Activated gamma-delta T cell treated with anti-CD3 and anti-CD28 coated beads, Interleukin-2, amount 50 U/mL, for 16 hours (primary cell): ENCODE measurements at places on chromosomes 7 and 10.

DNA sequence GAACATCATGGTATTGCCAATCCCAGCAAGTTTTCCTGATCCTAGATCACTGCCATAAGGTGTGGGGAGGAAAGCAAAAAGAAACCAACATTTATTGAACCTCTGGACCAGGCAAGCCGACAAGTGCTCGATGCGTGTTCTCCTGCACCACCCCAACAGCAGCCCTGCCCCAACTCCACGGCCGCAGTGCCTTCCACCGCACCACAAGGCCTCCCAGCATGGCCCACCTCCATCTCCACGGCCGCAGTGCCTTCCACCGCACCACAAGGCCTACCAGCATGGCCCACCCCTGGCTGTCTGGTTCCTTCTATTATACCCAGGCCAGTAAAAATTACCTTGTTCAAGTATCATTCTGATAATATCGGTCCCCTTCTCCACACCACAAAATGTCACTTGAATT, 8.7 kb downstream of the HIPK2 start:
- DNase-seq, result no peak

- DNase-seq, result no peak
Measured at GRCh38 chr10:30734901-30735300, 105.3 kb upstream of the LYZL2 start.

- DNase-seq, result no peak
Measured at GRCh38 chr10:94146746-94147145, 153.0 kb downstream of the PLCE1 start.

DNA sequence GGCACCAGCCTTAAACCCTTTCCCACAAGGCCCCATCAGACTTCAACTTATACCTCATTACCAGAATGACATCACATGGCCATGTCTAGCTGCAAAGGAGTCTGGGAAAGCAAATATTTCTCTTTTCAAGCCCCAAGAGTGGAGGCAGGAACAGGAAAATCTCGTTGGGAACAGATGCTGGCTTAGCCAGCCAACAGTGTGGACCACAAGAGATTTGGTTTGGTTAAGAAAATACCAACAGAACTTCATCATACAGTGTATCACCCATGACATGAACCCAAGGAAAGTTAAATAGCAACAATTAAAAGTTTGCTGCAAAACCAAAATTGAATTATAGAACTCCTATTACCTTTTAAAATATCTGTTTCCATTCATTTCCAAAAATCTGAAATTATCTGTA, 2.2 kb upstream of the MET start:
- DNase-seq, result no peak

DNA sequence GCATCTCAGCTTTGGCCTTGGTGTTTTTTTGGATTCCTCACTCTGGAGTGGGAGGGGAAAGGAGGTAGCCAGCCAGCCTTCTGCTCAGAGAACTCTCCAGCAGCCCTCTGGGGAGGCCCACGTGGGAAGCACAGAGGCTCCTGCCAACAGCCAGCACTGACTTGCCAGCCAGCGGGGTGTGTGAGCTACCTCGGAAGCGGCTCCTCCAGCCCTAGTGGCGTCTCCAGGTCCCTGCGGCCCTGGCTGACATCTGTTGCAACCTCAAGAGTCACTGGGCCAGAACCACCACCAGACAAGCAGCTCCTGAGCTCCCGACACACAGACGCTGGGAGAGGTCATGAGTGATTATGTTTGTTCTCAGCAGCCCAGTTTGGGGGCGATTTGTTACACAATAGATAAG, 180.2 kb upstream of the FZD8 start:
- DNase-seq, result no peak

- DNase-seq, result no peak
Measured at GRCh38 chr10:1358860-1359625, 302.9 kb downstream of the WDR37 start.

DNA sequence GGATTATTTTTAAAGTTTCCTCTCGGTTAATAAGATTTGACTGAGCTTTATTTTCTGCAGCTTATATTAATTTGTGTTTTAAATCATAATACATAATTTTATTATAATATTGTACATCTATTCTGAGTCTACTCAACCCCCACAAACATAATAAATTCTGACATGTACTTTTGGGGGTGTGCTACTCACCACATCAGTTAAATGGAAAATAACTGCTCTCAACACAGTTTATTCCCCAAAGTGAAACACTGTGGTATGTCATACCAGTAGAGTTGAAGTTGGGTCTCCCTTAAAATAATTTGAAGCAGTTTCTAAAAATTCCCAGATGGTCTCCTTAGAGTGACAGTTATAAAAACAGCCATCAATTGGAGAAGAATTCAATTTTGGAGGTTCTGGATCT, 463.2 kb downstream of the PHTF2 start:
- DNase-seq, result no peak

DNA sequence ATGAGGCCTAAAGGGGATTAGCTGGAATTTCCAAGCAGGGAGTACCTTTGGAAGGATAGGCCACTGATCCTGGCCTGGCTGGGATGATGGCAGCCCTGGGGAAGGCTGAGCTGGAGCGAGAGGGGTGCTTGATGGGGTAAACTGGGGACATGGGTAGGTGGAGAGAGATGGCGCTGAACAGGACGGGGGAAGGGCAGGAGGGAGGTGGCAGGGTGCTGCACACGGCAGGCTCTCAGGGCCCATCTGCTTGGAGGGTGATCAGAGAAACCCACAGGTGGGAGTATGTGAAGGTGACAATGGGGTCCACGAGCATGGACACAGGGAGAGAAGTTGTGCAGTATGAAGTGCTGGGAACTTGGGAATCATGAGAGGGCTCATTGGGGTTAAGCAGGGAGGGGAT, 10.3 kb downstream of the MAT1A start:
- DNase-seq, result no peak

GRCh38 chr10:48692748-48693147, 8.1 kb downstream of the WDFY4 start:
- DNase-seq, result no peak

GRCh38 chr7:2069472-2069860, 163.3 kb downstream of the MAD1L1 start:
- DNase-seq, result no peak

GRCh38 chr7:47492716-47493325, 89.1 kb downstream of the TNS3 start:
- no peak for DNase-seq

GRCh38 chr7:41292487-41292886, 410.4 kb downstream of the INHBA start:
- DNase-seq, result no peak

DNA sequence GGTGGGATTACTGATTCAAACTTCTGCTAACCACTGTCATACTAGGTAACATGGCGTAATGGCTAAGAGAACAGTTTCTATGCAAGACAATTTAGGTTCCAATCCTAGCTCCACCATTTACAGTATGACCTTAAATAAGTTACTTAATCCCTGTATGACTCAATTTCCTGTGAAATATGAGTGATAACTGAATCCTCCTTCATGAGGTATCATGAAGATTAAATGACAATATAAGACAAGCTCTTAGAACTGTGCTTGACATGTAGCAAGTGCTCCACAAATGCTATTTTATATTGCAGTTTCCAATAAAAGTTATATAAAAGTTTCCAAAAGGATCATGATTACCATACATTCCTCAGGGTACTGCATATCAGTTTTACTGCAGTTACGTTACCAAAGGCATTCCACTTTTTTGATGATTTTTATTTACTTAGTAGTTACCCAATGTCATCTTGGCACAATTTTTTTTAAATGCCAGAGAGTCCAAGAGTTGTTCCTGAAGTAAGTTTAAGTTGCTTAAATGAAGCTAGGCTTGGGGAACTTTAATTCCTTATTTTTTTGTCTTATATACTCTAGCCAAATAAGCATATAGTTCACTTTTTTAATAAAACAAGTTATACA, 7.1 kb downstream of the DOCK4 start:
- DNase-seq, result no peak

DNA sequence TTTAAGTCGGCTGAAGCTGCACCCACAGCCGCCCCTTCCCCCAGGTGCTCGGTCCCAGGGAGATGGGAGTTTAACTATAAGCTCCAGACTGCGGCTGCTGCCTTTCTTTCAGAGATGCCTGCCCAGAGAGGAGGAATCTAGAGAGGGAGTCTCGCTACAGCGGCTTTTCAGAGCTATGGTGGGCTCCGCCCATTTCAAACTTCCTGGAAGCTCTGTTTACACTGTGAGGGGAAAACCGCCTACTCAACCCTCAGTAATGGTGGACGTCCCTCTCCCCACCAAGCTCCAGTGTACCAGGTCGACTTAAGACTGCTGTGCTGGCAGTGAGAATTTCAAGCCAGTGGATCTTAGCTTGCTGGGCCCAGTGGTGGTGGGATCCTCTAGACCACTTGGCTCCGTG, 135.4 kb downstream of the CXCL12 start:
- DNase-seq, result no peak

DNA sequence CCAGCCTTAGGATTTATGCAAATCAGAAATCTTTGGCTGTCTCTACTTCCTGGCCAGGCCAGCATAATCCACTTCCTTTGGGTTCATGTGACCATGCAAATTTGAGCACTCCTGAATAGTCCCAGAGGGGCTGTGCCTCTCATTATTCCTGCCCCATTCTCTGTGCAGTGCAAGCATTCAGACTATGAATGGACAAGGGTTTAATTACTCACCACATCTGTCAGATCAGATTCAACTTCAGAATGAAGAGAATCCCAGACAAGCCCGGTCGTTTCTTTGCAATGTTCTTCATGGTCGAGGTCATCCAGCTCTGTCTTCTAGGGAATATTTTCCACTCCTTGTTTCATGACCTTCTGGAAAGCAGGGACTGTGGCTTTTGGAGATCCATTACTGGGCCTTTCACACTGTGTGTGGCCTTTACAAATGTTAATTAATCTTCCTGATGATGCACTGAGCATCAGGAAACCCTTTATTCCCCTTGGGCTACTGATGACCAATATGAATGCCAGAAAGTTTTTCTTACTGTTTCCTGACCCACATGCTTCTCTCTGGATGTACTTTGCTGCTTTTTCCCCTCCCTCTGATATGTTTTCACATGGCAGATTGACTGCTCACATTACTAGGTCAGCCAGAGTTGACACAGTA, 217.6 kb upstream of the TCF7L2 start:
- no peak for DNase-seq

DNA sequence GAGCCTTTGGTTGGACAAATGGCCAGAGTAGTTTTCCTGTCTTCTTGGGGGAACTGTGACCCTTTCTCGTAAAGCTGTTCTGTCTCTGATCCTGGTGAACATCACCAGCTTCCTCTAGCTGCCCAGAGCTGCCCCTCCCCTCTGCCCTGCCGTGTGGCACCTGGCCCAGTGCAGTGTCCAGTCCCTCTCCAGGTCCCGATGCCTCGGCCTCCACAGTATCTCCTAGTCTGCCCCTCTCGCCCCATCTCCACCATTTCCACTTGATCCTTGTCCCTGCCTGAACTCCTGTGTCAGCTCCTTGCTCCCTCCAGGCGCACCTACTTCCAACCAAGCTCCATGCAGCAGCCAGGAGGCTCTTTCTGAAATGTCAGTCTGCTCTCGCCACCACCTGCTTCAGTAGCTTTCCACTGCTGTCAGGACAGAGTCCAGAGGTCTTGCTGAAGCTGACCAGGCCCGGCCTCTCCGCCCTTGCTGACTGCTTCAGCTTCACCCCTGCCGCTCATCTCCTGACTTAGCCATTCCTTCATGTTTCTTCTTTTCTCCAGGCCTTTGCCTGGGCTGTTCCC, 133.6 kb downstream of the GRK5 start:
- no peak for DNase-seq

- no peak for DNase-seq
Measured at GRCh38 chr10:70595566-70596016, 7.0 kb downstream of the PRF1 start.

DNA sequence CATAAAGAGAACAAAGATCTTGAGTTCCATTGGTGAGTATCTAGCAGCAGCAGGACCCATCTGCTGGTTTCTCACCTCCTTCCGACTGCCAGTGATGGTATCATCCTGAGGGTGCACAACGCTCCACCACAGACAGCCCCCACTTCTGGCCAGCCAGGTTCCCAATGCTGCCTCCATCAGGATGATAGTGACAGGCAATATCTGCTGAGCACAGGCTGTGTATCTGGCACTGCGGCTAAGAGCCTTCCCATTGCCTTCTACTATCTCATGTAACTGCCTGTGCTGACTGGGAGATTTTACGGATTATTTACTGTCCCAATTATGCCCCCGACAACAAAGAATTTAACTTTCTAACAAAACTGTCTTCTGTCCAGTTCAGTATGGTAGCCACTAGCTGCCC, 352.4 kb upstream of the AOAH start:
- no peak for DNase-seq

DNA sequence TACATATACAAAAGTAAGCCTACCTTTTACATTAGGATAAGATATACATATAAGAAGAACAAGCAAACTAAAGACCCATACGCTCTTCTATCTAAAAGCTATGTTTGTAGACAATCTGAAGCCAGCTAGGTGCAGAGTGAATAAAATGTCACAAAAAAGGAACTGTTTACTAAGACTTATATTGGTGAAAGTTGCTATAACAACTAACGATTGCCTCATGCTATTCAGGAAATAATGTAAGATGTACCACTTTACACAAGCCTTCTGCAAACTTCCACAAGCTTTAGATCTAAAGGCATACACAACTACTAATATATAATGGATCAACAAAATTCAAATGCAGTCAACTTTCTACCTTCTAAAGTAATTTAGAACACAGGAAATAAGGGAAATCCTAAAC, 175.1 kb downstream of the SRPK2 start:
- no peak for DNase-seq
